ENCODE measurements at places on chromosomes 4 and X.

GRCh38 chr4:26937139-26937538, 76.5 kb downstream of the STIM2 start:
- no peak for DNase-seq
- no peak overlapping the region for H3K4me3 ChIP-seq

GRCh38 chr4:92270908-92271307, 32.9 kb upstream of the GRID2 start:
- H3K4me3 ChIP-seq, result no peak overlapping the region
- no peaks in the 10 kb centered on the region for H3K27me3 ChIP-seq
- no peaks in the 10 kb centered on the region for H3K36me3 ChIP-seq
- no peak for DNase-seq
- no peak overlapping the region for H3K27ac ChIP-seq
- no peaks in the 10 kb centered on the region for H3K4me1 ChIP-seq

DNA sequence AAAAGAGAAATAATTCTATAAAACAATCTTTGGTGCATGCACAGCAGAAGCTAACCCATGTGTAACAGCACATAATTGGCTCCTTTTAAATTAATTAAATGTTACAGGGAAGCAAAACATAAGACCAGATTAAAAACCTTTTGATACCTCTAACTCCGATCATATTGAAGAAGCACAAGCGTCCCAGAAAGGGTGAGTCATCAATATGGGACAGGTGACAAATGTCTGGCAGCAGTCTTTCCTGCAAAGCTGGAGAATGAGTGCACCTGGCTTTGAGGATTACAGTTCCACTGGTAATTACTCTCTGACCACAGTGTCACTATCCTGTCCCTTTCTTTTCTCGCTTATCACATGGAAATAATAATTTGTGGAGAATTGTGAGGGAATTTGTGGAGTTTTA, 94.6 kb downstream of the FAM9B start:
- no peak overlapping the region for H3K4me3 ChIP-seq
- no peaks in the 10 kb centered on the region for H3K4me1 ChIP-seq
- no peaks in the 10 kb centered on the region for H3K27me3 ChIP-seq
- no peak for DNase-seq

GRCh38 chrX:10156199-10157031, at the start of gene CLCN4:
CLCN4 (plus strand) TSS chrX:10156975; CDS start chrX:10185033, 28,058 bp downstream.
- peaks cover 4% of the 10 kb centered on the region for H3K4me1 ChIP-seq
- H3K27me3 ChIP-seq, result no peaks in the 10 kb centered on the region
- peak; percentile 53 for DNase-seq
- peak within 1 kb of the TSS; percentile 76 for H3K27ac ChIP-seq
- H3K4me3 ChIP-seq, result peak within 1 kb of the TSS; percentile 31
- no peaks in the 10 kb centered on the region for H3K36me3 ChIP-seq

GRCh38 chr4:122005064-122005755, 53.4 kb upstream of the TRPC3 start:
- H3K4me3 ChIP-seq, result no peak overlapping the region
- no peak for DNase-seq
- no peaks in the 10 kb centered on the region for H3K27me3 ChIP-seq
- no peak overlapping the region for H3K27ac ChIP-seq
- H3K4me1 ChIP-seq, result no peaks in the 10 kb centered on the region

Measured in heart right ventricle (tissue), 16 donors.